ENCODE measurements at places on chromosomes 2 and 18.

DNA sequence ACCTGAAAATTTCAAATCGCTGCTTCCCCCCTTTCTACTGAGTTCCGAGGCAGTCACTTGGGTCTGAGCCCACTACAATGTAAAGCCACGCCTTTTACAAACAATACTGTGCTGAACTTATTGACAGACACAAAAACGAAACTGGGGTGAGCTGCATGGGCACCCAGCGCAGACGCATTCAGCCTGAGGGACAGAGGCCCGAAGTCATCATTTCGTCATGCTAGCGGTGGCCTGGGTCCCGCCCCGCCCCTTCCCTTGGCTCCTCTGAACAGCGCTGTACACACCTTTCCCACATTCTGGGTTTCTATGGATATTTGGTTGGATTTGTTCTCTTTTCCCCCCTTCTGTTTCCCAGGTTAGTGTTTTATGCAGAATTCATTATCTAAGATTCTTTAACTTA is 71.7 kb downstream of the EIPR1 start:
- DNase-seq = no peak

GRCh38 chr2:174328114-174328960 is 6.4 kb upstream of the SP9 start:
- no peak for DNase-seq

- no peak for DNase-seq
Observed at GRCh38 chr2:55879976-55880375, 43.6 kb downstream of the EFEMP1 start.

DNA sequence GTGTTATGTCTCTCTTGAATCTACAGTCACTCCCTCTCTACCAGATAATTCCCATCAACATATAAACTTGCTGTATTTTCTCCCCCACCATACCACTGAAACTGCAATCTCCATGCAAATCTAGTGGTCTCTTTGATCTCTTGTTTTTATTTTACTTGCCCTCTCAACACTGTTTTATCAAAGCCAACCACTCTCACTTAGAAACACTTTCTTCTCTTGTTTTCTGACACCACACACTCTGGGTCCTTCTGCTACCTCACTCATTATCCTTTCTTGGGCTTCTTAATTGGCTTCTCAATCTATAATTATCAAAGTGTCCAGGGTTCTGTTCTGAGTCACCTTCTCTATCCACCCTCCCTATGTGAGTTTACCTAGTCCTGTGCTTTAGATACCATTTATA is 2.0 kb upstream of the MCFD2 start:
- DNase-seq = no peak

GRCh38 chr2:148565272-148565894 is 79.2 kb upstream of the EPC2 start:
- DNase-seq = no peak

DNA sequence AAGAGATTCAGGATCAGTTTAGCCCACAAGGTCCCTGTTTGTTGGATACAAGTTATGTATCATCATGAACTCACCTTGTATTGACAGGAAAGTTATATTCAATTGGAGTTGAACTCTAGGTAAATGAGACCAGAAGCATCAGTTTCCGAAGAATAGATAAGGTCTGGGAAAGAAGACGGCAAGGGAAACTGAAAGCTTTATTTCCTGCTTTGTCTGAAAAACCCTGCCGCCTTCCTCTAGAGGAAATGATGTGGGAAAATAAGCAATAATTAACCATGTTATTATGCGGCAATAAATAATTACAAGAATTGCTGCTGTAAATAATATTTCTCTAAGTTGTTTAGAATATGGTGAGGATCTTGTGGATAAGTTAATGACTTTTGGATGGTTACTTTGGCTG is 32.0 kb downstream of the LPIN1 start:
- no peak for DNase-seq

- DNase-seq = no peak
Observed at GRCh38 chr2:16824472-16824871, 158.8 kb upstream of the CYRIA start.

GRCh38 chr18:10077986-10078385 is 164.2 kb downstream of the VAPA start:
- no peak for DNase-seq

DNA sequence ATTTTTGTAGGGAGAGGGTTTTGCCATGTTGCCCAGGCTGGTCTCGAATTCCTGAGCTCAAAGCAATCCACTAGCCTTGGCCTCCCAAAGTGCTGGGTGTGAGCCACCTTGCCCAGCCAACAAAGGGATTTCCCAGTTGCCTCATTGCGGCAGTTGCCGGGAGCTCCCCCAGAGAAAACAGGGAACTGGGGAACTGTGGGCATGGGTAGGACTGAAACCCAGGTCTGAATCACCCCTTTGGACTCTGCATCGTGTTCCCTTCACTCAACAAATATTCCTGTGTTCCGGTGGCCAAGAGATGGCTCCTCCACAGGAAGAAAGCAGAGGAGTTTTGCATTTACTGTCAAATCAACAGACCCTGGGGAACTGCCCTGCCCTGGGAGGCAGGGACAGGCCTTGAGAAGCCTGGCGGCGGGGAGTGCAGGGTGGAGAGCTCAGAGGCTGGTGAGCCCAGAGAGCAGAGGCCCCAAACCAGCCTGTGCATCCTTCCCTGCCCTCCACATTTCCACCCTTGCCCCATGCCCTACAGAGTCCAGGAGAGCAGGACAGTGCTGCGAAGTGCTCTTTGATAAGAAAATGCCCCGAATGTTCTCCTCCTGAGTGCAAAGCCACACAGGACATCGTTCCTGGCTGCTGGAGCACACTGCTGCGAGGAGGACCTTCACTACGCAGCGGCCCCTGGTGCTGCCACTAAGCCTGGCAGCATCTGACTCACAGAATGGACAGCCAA is 24.9 kb downstream of the MYO7B start:
- DNase-seq = no peak

DNA sequence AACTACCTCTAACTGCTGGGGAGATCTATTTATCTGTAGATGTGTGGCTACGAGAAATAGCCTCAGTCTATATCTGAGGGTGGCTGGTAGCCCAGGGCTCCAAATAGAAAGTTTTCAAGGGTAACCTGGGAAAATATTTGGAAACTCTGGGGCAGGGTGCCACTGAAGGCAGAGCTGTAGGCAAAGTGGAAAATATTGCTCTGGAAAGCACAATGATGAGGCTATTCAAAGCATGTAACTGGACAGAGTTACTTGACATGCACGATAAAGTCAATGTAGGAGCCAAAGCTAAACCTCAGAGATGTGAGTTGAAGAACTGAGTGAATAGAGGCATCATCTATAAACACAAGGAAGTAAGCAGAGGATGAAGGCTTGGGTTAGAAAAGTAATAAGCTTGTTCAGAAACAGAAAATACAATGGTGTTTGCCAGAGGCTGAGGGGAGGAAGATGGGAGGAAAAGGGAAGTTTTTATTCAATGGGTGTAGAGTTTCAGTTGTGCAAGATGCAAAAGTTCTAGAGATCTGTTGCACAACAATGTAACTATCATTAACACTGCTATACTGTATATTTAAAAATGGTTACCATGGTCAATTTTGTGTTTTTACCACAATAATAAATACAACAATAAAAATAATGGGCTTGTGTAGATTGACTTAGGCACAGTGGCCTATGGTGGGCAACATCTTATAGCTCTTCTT is 171.6 kb downstream of the MBD2 start:
- no peak for DNase-seq

DNA sequence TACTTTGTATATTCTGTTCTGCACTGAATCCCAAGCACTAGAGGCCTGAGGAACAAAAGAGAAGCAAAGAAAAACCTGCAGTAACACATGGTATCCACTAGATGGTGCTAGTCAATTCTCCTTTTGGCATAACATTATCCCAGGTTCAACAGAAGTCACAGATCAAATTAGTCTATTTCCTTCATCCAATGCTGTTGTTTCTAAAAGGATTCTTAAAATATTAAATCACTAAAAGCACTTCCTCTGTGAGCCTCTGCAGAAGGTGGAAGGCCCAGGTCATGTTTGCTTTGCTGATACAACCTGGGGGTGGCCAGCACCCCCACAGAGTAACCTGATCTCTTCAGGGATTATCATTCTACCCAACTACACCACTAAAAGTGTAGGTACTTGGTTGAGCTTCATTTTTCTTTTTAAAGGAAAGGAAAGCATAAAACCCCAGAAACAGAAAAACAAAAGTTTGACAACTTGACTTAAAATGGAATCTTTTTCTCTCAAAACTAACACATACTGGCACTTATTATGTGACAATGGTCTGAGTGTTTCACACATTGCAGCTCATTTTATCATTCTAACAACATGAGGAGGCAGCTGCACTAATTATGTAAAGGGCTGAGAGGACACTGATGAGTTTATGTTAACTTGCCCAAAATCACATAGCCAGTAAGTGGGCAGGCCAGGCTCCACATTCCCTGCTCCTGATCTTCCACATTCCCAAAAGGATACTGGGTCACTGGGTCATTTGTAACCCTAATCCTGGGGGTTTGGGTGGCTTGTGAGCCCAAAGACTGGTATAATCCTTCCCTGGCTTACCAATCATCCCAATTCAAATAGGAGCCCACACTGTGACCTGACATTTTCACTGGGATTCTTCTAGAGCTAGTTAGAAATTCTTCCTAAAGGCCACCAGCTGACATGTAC is 66.8 kb upstream of the DNER start:
- peak; percentile 19 for DNase-seq
